Activated CD4-positive, CD25-positive, alpha-beta regulatory T cell (primary cell): ENCODE measurements at places on chromosomes 7 and 10.

DNA sequence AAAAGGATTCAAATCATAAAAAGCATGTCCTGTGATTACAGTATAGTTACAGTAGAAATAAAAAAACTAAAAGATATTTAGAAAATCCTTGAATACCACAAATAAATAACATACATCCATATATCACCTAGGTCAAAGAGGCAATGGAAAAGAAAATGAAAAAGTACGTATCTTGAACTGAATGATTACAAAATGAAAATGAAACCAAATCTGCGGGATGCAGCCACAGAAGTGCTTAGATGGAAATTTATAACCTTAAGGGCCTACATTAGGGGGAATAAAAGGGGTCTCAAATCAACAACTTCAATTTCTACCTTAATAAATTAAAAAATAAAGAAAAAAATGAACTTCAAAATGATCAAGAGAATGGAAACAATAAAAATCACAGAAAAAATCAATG lies 879.0 kb upstream of the CELF2 start:
- DNase-seq = no peak

DNA sequence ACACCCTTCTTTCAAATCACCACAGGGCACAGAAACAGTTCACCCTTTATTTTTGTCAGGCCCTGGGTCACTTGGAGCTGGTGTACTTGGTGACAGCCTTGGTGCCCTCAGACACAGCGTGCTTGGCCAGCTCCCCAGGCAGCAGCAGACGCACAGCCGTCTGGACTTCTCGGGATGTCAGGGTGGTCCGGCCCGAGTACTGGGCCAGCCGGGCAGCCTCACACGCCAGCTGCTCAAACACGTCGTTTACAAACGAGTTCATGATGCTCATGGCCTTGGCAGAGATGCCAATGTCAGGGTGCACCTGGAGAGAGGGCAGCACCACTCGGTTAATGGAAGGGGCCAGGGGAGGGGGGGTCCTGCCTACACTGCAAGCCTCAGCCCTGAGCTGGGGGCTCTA lies 2.5 kb downstream of the H2BK1 start:
- DNase-seq = no peak

DNA sequence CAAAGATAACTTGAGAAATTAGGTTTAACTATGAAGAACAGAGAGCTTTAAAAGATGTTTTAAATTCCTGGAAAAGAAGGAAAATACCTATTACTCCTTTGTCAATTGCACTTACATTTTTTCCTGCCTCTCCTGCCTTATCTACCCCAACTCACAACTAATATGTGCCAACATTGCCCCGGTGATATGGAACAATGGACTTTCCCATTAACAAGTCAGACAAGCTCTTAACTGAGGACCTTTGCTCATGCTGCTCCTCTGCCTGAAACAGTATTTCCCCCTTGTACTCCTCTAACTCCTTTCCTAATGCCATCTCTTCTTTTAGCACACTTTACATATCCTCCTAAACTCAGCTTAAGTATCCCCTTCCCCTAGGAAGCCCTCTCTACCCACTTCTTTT lies 4.8 kb upstream of the ACTA2 start:
- no peak for DNase-seq

GRCh38 chr7:105178928-105179541 lies 165.0 kb downstream of the KMT2E start:
- DNase-seq = no peak

DNA sequence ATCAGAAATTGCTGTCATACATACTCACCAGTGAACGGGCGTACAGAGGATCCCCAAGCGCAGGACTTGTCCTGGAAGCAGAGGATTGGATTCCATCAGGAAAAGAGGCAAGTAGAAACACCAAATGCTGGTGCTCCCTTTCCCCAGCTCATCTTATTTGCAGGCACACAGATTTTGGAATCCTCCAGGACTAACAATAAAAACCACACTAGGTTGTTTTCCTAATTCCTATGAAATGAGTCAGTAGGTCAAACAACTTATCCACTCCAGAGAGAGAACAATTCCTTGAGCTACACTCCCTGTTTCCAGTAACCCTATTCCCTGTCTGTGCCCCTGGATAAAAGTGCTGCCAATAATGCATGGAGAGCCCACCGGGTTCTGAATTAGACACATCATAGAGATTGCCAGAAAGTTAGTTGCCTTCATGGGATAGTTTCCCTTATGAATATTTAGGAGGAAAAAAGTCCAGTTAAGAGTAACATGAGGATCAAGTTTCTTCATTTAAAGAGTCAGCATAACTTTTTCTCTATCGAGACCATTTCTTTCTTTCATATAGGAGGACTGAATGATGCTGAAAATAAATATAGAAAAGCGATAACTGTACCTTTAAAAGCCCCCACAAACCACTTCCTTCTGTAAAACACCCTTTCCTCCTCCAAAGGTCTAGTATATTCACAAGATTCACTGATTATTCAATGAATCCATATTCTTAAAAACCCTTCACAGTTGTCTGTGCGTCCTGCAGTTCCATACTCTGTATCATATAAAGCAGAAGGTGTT lies 178.3 kb upstream of the KLF14 start:
- DNase-seq = no peak

GRCh38 chr7:16357921-16358320 lies 63.4 kb downstream of the CRPPA start:
- DNase-seq = no peak

DNA sequence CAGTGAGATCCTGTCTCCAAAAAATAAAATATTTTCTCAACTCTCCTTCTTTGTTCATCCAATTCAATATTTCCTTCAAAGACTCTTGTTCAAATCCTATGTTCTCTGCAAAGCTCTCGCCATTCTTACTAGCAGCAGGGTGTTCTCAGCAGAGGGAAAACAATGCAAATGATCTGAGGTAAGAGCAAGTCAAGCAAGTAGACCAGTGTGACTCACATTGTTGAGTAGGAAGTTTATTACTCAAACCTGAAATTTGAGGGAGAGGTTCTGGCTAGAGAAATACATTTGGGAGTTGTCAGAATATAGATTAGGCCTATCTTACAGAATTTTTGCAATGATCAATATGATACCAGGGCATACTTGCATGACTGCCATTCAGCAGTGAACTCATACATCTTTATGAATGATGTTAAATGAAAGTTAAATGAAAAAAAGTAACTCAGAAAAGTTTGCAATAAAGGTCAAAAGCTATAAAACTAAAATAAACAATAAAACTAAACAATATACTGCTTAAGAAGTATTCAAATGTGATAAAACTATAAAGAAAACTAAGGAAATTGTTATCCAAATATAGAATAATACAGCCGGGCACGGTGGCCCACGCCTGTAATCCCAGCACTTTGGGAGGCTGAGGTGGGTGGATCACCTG lies 5.8 kb downstream of the IDE start:
- DNase-seq = no peak

- no peak for DNase-seq
Measured at GRCh38 chr10:8498881-8499280, 444.4 kb downstream of the GATA3 start.

DNA sequence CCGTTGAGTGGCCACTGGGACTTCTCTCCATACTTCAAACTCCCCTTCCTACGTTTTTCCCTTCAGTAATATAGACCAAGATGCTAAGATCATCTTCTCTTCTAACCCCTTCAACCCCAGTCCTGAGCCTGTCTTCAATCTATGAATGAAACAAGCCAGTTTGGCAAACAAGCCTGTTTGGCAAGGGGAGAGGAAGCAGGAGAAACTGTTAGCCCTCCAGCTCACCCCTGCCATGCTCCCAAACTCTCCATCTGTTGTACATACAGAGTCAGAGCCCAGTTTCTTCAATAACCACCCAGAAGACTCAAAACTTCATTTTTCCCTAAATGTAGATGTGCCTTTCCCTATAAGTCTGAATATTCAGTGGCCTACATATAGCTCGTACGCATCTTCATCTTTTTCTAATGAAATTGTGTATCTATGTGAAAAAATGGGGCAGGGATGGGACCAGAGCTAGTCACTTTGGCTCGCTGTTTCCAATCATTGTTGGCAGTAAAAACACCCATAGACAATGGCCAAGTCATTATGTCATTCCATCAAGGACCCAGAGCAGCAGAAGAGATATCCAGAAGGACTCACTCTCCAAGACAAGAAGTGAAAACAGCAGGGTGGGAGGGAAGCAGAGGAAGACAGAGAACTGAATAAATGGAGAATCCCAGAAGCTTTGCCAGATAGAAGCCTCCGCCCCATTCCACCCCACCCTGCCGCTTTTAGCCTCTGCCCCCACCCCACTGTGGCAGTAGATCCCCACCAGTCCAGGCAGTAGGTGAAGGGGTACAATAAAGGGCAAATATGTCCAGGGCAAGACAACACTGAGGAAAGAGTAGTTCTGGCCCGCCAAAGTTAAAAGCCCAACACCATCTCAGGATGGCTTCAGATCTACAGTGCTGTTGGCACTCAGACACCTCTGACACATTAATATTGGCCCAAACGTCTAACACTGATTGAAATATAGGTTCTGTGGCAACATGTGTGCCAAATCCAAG lies 87.3 kb downstream of the DOCK4 start:
- no peak for DNase-seq

- DNase-seq = peak; percentile 28
Measured at GRCh38 chr7:22488643-22489462, 11.1 kb downstream of the STEAP1B start.

DNA sequence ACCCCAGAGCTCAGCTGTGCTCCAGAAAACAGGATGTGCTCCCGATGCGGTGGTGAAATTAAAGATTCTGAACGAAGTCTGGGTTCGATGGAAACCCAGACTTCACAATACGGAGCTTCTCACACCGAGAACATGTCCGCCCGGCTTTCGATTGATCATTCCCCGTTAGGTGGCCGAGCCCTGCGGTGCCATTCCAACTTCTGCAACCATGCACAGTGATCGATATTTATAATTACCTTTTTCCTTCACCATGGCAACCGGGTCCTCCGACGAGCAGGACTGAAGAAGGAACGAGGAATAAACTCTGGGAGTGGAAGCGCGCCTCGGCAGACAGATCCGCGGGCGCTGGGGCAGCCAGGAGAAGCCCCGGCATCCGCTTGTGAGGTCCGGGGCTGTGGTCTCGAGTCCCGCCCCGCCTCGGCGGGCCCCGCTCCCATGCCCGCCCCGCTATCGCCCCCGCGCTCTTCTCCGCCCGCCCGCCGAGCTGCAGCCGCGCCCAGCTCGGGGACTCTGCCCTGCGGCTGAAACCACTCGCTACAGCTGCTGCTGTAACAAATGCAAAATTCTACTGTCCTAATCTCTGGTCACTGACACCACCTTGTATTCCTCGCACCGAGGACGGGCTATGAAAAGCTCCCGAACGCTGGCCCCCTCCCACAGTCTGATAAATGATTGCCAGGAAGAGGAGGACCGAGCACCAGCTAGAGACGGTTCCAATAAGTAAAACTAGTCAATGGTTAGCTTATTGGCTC lies 26.2 kb downstream of the ABLIM1 start:
- peak; percentile 1 for DNase-seq

DNA sequence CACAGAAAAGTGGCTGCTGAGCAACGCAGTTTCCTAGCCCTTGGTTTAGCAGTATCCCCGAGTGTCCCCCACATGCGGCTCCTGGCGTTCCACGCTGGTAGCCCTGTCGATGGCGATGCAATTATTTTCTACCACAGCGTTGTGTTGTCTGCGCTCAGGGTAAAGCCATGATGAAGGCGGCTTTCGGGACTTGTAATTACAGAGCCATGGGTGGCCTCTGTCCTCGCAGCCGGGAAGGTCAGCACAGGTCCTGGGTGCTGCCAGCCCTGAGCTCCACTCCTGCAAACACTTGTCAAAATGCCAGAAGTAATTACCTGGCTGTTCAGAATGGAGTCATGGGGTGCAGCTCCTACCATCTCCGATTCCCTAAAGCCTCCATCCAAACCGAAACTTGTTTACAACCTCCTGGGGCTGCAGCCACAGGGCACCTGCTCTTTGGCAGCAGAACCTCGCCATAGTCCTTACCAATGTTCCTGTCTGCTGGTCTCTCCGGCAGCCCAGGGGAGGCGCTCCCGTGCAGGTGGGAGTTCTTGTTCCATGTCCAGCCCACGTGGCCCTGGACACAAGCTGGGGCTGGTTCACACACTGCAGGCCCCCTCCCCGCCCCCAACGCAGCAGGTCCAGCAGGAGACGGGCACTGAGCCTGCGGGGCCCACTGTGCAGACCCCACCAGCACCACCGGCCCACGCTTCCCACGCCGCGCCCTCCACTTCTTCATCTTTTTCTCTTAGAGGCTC lies 512.6 kb downstream of the PTPRN2 start:
- no peak for DNase-seq

DNA sequence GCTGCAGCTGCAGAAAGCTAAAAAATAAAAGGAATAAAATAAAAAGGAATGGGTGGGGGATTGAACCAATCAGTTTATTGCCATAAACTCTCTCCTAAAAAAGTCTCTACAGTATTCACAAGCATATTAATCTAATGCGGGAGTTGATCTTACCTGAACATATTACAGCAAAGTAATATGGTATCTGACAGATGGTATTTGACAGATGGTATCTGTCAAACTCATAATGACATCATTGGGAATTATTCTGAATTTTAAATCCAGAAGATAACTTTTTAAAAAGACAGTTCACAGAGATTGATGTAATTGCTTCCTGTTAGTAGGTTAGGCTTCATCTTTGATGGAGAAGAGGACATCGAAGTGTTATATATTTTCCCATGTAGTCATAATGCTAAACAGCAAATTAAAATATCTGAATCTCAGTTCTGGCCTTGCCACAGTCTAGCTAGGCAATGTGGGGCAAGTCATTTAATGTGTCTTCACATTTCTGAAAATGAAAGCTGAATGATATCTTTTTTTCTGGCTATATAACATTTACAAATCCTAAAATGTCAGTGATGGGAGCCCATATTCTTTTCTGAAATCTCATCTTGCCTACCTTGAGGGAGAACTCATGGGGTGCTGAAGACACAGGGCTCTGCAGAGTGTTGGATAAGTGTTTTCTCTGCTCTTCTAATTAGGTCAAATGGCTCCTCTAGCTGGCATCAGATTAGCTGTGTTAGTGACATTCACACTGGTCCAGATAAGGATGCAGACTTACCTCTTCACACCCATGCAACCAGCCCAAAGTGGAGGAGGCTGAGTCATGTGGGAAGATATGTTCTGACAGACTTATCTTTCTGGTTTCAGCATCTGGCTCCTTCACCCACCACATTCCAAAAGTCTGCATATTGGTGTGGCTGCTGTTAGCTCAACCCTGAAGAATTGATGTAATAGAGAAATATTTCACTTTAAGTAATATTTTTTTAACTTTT lies 2.1 kb upstream of the LIPM start:
- no peak for DNase-seq

DNA sequence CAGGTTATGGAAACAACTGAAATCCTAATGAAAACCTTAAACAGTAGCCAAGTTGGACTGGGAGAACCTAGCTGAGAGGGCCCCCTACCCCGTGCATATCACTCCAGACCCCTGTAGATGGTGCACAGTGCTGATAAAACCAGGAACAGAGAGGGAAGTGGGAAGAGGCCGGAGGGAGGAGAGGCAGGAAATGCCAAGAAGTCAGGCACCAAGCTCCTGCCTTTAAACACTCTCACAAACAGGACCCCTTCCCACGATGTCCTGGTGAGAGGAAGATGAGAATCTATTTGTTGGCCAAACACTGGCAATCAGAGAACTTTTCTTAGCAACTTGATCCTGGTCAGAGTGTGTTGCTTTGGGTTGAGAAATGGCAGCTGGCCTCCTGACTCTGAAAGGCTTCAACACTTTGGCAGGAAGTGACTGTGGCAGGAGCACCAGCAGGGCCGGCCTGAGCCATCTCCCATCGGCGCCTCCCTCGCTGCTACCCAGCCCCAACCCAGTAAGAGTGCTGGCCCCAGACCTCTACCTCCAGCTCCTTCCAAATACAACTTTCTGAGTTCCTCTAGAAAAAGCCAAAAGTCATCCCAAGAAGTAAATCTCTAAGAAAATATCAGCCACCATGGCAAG lies 39.5 kb downstream of the GSDME start:
- DNase-seq = no peak
